NCI-H82 (cell line): ENCODE measurements at places on chromosomes 6 and 20.
A peak's percentile ranks its signal among the peaks of the same experiment; 100 is the strongest.

- DNase-seq: peak; percentile 87
Observed at GRCh38 chr6:28896505-28897368, 27.0 kb downstream of the TRIM27 start.

GRCh38 chr6:88922775-88923548 is 40.5 kb downstream of the RNGTT start:
- DNase-seq: no peak

- DNase-seq: no peak
Observed at GRCh38 chr6:105695461-105695860, 292.6 kb upstream of the PREP start.

GRCh38 chr6:139640448-139640847 is 266.0 kb upstream of the CITED2 start:
- DNase-seq: no peak

- DNase-seq: no peak
Observed at GRCh38 chr20:38776363-38776762, 28.1 kb downstream of the ACTR5 start.

DNA sequence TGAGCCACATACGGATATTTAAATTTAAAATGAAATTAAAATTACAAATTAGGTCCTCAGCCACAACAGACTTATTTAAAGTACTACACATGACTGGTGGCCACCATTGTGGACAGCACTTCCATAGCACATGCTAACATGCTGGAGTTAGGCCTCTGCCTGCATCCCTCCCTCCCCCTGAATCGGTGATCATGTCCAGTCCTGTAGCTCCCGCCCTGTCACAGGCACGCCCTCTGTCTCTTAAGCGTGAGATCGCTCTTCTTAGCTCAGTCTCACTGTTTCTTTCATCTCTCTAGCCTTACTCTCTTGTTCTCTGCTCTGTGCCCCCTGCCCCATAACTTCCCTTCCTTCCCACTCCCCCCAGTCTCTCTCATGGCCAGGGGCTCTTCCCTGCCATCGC is 28.9 kb downstream of the ELMO2 start:
- DNase-seq: no peak

DNA sequence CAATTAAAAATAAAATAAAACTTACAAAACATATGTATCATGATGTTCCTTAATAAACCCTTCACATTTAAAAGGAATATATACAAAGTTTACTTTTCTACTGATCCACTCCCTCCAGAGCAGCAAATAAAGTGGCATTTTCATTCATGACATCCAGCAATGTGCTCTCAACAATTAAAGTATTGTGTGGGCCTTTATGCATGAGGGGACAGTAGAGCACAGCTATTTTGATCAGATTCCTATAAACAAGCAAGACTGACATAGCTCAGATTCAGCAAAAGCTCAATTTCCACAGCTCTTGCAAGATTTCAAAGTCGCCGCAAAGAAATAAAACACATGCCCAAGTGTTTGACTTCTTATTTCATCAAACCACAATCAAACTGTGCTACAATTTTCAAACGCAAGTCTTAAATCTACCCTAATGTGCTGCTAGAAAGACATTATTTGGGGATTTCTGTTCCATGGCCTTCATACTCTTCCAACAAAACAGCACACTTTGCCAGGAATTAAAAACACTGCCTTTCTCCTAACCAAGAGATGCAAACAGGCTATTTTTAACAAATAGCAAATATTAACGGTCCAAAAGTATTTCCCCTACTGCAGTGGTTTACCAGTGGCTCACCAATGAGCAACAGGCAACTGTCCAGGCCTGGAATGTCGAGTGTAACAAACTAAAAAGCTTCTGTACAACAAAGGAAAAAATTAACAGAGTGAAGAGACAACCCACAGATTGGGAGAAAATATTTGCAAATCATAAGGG is 52.3 kb downstream of the MBOAT1 start:
- DNase-seq: no peak

- DNase-seq: no peak
Observed at GRCh38 chr6:4299476-4299875, 164.1 kb upstream of the ECI2 start.

GRCh38 chr20:10671919-10672623 is 1.7 kb downstream of the JAG1 start:
- peak; percentile 82 for DNase-seq

DNA sequence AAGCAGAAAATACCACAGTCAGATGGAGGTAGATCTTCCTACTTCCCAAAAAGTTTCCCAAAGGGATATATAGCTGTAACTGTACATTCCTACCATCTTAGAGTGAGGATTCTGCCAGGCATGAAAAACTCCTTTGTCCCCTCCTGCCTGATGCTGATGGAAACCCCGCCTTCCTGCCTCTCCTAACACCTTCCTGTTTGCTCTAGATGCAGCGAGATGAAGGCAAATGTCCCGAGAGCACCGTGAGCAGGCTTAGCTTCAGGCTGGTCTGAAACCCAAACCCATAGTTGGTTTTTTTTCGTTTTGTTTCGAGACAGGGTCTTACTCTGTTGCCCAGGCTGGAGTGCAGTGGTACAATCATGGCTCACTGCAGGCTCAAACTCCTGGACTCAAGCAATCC is 55.6 kb downstream of the MYB start:
- DNase-seq: no peak

DNA sequence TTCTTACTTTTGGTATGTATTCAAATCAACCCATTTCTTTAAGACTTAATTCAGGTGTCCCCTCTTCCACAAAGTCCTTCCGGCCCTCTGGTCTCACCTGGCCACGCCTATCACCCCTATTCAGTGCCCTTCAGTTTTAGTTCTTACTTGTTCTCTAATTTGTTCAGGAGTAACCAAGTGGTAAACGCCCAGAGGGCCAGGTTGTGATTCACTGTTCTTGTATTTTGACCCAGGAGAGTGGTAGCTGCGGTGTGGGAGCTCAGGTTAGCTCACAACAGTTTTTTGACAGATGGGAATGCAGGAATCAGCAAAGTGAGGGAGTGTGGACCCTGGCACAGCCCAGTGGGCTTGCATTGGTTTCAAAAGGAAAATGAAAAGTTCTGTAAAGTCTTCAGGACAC is 81.7 kb upstream of the RIPOR2 start:
- DNase-seq: no peak

DNA sequence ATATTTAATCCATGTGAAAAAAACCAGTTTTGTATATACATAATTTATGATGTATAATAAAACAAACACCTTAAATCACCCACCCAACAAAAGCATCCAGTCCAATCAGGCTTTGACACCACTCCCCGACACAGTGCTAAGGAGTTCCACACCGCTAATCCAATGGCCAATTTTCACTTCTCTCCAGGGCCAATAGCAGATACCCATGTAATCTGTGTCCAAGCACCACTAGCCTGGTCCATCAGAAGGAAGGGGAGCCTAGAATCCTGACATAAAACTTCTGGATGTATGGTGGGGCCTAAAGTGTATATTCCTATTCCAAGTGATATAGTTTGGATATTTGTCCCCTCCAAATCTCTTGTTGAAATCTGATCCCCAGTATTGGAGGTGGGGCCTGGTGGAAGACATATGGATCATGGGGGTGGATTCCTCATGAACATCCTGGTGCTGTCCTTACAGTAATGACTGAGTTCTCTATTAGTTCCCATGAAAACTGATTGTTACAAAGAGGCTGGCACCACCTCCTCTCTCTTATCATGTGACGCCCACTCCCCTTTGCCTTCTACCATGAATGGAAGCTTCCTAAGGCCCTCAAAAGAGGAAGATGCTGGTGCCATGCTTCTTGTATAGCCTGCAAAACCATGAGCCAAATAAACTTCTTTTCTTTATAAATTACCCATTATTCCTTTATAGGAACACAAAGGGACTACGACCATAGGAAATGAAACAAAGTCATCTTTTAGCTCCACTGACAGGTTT is 20.8 kb downstream of the RALGAPA2 start:
- DNase-seq: no peak

GRCh38 chr6:148925701-148926100 is 178.9 kb downstream of the UST start:
- no peak for DNase-seq

DNA sequence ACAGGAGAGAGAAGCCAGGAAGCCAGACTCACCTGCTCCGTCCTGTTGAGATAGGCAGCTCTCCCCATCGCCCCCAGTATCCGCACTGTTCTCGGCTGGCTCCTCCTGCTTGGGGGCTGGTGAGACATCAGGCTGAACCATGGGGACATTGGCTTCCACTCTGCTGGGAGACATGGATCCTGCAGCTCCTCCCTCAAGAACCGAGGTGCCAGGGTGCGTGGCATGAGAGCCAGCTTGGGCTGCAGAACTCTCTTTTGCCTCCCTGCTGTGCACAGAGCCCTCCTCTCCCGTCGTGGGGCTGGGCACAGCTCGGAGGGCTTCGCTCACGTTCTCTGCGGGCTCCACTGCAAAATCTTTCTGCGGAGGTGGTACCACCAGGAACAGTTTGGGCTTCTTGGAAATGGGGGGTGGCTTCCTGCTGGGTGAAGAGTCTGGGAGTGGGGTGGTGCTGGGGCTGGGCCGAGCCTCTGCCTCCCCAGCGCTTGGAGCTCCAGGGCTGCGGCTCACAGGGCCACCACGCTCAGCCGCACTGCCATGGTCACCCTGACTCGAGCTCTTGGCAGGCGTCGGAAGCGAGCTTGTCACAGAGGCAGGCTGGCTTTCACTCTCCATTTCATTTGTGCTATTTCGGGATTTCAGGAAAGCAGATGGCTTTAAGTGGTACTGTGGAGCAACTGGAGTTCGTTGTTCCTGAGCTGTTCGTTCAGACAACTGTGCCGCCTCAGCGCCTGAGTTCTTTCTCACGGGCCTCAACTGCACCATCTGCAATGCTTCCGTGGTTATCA is 26.5 kb downstream of the HEBP2 start:
- no peak for DNase-seq

DNA sequence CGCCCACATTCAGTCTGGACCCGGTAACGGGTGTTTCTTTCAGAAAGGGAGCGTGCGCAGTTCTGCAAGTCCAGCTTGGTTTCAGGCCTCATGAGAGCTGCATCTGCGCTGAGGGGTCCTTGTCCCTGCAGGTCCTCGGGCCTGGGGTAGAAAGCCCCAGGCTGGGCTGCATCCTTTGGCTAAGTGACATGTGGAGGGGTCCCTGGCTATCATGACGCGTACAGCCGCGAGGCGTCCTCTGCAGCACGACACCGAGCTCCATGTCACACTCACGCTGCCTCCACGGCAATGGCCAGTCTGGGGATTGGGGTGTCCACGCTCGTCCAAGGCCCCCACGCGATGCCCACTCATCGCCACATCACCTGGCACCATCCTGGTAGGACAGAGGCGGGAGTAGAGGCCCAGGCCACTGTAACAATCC is 1.7 kb upstream of the KIF25 start:
- DNase-seq: no peak

DNA sequence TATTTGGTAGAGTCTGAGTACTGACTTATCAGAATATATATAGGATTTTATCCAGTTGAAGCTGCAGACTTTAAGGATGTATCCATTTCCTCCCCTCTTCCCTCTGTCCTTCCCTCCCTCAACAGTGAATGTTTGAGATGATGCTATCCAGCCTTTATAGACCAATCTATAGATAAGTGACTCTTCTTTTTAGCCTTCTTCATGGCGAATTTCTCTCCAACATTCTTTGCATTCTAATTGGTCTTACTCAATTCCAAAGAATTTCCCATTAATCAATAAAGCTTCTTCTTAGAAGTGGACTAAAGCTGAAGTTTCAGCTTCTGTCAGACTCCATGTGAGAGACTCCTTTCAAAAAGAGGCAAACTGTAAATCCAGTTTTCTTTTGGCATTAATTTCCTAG is 99.3 kb downstream of the AIG1 start:
- no peak for DNase-seq

DNA sequence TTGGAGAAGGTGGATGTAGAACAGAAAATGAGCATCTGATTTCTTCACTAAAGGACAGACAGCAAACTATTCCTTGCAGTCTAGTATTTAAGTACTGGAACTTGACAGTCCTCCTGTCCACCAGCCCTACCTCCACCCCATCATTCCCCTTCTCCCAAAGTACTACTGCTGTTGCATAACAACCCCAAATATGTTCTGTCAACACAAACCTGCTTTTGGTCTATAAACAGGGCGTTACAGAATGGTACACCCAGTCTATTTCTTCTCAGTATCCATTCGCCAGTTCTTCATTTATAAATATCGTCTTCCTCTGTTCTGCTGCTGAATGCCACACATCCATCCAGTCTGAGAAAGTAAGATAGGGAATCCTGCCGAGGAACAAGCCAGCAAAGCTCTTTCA is 27.7 kb upstream of the SLC22A1 start:
- no peak for DNase-seq

DNA sequence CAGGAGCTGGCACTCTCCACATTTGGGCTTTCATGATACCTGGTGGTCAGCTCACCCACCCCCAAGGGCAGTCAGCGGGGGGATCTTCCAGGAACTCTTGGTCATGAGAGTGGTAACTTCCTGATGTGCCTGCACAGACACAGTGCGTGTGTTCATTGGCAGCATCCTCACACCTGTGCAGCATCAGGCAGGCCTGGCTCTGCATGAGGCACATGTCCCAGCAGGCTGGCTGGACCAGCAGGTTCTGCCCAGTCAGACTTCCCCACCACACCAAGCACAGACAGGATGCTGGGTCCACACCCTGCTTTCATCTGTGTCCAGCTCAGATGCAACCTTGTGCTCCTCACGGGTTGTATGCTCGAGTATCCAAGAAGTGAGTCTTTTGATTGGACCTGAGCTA is 15.7 kb upstream of the UNC93A start:
- DNase-seq: no peak

DNA sequence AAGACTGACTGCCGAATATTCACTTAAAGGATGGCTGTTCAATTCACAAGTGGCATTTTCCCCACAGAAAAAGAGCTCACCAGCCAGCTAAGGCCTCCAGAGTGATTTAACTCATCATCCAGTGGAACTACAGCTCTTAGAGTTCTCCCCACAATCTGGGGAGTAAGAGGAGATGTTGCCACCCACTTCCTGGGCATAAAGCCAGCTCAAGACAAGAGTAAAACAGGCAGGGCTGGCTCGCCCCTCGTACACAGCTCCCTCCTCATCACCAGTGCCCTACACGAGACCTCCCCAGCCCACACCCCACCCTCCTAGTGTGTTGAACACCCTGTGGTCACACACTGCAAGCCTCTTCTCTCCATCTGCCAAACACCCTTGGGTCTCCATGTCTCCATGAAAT is 47.2 kb upstream of the IPCEF1 start:
- DNase-seq: no peak

GRCh38 chr6:39231521-39232243 is 2.4 kb upstream of the KCNK5 start:
- peak; percentile 15 for DNase-seq

DNA sequence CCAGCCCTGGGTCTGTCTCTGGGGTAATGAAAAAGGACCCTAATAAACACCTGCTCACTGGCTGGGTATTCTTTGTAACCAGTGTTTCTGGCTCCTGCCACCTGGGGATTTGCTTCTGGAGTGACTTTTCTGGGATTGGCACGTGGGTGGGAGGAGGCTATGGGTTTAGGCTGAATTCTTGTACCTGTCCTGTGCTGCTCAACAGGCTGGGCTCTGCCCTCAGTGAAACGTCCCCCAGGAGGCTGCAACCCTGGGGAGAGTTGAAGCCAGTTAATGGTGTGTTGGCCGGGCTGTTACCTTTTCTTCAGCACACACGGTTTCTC is 6.8 kb downstream of the NPBWR2 start:
- DNase-seq: no peak

GRCh38 chr20:41509316-41510200 is 108.6 kb downstream of the CHD6 start:
- no peak for DNase-seq
